Cortex of kidney (tissue), 1 donor: ENCODE measurements at places on chromosomes 6 and 20.

DNA sequence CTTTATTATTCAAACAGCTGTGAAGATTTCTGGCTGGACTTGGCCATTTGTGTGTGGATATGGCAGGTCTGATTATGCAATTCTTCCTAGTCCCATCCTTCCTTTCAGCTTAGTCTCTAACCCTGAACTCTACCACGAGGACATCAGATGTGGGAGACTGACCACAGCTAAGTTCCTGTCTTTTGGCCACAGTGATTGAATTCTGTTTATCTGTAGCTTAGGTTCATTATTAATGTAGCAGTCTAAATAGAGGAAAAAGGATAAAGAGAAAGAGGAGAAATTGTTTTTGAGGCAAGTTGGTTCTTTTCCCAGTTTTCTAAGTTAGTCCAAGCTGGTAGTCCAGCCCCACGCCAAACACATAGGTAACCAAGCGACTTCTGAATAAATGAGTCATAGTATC, 598.9 kb downstream of the RFPL4B start:
- DNase-seq = no peak

DNA sequence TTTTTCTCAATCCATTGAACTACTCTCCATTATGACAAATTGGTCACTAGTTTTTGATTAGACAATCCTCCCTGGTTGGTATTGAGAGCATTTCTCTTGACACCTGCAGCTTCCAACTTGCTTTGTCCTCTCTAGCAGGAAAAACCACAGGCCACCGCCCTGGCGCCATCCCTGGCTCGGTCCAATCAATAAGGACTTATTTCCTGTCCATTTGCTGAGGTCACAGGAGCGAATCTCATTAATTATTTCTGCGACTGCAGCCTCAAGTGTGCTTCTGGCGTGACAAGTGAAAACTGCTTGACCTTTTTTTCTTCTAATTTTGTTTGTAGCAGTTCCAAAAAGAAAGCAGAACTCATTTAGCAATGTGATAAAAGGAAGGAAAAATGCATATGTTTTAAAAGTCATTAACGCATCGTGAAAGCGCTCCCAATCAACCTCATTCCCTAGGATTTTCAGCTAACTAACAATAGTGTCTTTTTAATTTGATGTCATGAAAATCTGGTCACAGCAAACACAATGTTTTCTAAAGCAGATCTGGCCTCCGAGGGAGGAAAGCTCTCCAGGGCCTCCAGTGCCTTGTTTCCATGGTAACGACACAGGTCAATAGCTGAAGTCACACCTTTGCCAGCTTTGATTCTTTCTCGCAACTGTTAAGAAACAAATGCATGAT, 39.0 kb upstream of the BEND3 start:
- no peak for DNase-seq

- no peak for DNase-seq
These were observed 18.9 kb upstream of the MTHFD1L start for GRCh38 chr6:150846641-150847040.

- DNase-seq = no peak
These were observed 2.0 kb downstream of the EDEM2 start for GRCh38 chr20:35145141-35145564.

DNA sequence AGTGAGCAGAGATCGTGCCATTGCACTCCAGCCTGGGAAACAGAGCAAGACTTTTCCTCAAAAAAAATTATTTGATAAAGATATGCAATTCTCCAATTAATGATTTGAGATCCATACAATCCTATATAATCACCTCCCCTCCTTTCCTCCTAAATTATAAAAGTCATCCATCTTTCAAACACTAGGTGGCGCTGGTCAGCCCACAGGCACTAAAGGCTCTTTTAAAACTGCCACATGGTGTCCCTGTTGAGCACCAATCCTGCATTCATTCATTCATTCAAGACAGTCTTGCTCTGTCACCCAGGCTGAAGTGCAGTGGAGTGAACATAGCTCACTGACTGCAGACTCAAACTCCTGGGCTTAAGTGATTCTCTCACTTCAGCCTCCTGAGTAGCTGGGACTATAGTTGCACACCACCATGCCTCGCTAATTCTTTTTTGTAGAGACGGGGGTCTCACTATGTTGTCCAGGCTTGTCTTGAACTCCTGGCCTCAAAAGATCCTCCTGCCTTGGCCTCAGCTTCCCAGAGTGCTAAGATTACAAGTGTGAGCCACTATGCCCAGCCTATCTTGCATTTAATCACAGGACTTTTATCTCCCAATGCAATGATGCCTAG, 58.7 kb upstream of the SLC2A12 start:
- no peak for DNase-seq

DNA sequence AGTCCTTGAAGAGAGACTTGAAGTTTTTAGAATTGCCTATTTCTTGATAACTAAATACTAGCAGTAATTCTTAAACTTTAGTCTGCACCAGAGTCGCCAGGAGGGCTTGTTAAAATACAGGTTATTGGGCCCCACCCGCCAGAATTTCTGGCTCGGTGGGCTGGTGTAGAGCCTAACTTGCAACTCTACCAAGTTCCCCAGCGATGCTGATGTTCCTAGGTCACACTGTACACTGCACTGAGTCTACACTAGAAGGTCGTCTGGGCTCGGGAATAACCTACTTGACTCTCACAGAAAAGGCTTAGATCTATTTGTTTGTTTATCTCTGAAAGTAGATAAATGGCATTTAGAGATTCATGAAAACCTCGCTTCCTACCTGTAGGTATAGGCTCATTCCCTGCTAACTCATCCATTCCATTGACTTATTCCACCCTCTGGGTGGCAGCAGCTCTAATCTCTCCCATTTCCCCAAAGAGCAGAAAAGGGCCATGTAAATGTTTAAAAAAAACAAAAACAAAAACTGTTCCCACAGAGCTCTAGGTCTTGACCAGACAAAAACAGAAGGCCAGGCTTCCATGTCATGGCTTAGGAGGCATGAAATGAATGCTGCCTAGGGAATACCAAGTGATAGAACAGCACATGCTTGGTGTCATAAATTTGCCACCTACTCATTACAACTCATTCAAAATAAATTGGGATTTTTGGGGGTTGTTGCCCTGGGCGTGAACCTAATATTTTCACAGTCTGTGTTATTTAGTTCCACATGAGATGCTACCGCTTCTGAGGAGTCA, 292.1 kb downstream of the ADGB start:
- no peak for DNase-seq

GRCh38 chr20:51759769-51760510, 8.2 kb downstream of the ATP9A start:
- DNase-seq = no peak

- DNase-seq = no peak
These were observed 32.3 kb downstream of the GSTA3 start for GRCh38 chr6:52877168-52877567.

- no peak for DNase-seq
These were observed 586 bp upstream of the NUP153 start for GRCh38 chr6:17707371-17707651.

DNA sequence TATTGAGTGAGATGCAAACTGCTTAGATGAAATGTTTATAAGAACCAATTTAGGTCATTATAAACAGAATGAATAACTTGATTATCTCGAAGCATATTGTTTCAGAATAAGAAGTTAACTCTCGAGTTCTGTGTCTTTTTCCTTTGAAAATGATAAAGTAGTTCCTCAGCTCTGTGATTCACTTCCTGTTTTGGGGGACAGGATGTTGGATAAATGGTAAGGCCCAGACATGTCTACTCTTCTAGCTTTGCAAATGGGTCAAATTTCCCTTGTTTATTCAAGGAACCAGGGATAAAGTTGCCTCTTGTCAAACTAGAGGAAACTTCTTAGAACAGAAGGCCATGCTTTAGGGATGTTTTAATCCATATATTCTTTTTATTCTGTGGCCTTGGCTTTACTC, 246.9 kb downstream of the SOX4 start:
- DNase-seq = no peak

- DNase-seq = no peak
These were observed 64.6 kb downstream of the UST start for GRCh38 chr6:148811459-148811858.

- no peak for DNase-seq
These were observed 949 bp upstream of the ATXN1 start for GRCh38 chr6:16762268-16762549.

DNA sequence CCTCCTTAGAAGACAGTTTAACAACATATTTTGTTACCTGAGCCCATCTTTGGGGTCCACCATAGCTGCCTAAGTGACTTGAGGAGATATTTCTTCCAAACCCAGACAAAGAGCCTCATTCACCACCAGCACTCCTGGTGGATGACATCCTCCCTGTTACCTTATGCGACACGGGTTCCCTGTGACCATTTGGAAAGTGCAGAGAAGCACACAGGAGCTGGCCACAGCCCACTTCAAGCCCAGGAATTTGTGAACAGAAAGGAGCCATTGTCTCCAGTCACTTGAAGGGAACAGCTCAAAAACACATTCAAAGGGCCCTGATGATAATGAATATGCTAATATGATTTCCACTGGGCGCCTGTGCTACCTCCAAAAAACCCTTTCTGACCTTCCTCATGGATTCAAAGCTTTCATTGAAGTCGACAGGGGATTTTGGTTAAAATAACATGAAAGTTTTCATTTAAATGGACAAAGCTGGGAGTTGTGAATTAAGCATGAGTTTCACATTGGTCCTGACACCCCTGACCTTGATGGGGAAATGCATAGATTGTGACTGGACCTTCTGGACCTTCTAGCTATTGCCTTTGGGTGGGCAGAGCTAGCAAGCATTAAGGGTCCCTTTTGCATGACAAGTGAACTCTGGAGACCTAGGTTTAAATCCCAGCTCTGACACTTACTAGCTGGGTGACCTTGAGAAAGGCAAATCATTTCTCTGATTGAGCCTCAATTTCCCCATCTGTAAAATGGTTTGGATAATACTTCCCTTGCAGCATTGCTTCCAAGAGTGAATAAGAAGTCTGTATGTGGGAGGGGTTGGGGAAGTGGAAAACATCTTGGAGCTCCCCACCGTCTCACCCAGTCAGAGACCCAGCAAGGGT, 83.3 kb upstream of the SIRPA start:
- DNase-seq = no peak

- DNase-seq = no peak
These were observed 27.6 kb upstream of the HACE1 start for GRCh38 chr6:104887350-104887749.

DNA sequence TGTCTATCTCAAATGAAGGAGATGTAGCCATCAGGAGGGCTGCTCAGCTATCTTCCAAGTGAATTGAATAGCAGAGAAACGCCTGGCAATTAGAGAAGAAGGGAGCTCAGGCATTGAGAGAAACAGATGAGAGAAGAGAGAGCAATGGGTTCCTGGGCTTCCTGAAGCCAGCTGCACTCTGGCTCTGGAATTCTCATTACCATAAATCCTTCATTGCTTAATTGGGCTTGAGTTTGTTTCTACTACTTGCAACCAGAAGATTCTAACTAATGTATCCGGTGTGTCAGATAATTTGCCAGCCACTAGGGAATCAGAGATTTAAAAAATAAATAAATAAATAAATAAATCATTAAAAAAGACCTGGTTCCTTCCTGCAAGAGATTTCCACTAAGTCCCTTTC, 25.0 kb upstream of the CDKAL1 start:
- no peak for DNase-seq

- no peak for DNase-seq
These were observed 8.7 kb upstream of the DEFB128 start for GRCh38 chr20:198225-198624.
